ENCODE measurements at places on chromosomes 16 and 17.
A peak's percentile ranks its signal among the peaks of the same experiment; 100 is the strongest.

- DNase-seq, result no peak
Observed at GRCh38 chr17:77503293-77503655, 362.5 kb downstream of the SEC14L1 start.

DNA sequence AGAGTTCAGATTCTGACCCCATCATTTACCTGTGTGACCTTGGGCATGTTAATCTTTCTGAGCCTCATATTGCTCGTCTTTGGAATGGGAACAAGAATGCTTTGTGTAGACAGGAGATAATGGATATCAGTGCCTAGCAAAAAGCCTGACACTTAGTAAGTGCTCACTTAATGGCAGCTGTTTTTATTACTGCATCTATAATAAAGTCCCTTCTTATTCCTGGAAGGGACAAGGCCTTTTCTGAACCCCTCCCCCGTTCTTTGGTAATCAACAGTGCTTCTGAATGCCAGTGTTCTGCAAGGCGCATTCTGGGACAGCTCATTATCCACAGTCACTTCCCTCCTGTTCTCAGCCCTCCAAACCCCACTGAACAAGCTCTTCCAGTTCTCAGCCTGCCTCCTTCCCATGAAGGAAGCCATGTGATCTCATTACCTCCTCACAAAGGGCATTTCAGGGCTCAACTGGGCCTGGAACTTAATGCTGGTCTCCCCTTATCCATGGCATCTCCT is 25.1 kb upstream of the SUPT4H1 start:
- no peak for DNase-seq

DNA sequence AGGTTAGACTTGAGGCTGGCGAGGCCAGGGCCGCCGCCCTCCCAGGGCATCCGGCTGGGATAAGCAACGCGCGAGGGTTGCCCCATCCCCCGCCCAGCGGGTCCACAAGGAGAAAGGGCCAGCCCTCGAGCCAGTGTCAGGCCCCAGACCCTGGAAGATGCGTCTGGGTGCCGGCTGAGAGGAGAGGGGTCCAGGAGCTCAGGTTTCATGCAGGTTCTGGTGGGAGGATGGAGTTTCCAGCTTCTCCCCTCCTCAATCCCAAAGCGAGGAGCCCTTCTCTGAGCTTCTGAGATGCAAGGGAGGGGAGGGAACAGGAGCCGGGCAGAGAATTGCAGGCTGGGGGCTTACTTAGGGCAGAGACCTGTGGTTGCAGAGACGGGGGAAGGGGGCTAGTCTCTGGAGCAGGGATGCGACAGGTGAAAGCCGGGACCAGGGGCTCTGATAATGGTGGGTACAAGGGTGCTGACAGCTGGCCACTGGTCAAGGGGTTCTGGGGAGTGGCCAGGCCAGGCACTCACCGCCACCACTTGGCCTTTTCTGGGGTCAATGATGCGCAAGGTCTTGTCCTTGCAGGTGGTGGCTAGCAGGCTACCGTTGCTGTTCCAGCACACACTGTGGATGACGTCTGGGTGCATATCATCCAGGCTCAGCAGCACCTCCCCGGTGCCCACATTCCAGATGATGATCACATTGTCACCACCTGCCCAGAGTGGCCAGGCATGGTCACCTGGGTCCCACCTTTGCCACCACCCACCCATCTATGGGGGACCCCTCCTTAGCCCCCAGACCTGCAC is 4.2 kb downstream of the CORO6 start:
- DNase-seq, result no peak

DNA sequence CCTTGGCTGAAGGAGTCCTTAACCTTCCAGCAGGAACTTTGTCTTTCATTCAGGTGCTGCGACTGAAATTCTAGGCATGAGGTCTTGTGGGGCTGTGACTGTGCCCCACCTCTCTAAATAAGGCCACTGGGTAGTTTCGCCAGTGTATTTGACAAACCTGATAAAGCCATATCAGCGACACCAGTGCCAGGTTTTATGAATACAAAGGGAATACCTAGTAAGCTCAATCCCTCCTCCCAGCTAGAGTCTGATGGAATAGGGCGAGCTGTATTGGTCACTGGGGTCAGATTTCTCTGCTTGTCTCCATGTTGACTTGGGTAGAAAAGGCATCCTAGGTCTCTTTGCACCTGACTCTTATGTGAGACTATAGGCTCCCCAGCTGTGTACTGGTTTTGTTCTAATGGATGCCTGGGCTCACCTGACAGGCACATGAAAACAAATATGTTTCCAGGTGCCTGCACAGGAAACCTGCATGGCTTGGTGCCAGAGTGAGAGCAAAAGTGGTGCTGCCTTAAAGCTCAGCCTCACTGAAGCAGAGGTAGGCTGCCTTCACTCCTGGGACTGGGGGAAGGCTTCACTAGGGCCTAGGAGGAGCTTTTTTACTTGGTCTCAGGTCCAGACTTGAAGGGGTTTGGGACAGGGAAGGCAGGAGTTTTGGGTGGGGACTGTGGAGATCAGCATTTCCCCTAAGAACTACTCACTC is 8.3 kb downstream of the SLC7A6 start:
- no peak for DNase-seq

- DNase-seq, result no peak
Observed at GRCh38 chr16:89981414-89981813, 32.9 kb downstream of the DEF8 start.

DNA sequence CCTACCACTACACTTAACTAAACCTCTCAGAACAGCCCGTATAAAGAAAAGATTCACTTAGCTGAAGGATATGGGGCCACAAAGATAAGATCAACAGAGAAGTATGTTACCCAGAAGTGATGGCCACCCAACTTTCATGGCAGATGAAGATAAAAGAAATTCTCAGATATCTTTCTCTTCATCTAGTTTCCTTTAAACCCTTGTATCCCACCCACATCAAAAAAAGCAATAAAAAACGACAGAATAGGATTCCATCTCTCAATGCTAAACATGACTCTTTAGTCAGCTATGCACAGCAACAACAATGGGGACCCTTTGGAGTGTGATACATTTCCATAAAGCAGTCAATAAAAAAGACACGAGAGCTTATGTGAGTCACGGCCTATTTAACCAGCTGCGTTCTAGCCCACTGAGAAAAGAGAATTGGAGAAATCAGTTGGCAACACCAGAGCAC is 86.6 kb downstream of the SNX11 start:
- peak; percentile 96 for DNase-seq

- peak; percentile 60 for DNase-seq
Observed at GRCh38 chr17:63126607-63127006, 160.6 kb downstream of the TANC2 start.

GRCh38 chr17:26818736-26819135 is 475.2 kb upstream of the WSB1 start:
- DNase-seq, result no peak

DNA sequence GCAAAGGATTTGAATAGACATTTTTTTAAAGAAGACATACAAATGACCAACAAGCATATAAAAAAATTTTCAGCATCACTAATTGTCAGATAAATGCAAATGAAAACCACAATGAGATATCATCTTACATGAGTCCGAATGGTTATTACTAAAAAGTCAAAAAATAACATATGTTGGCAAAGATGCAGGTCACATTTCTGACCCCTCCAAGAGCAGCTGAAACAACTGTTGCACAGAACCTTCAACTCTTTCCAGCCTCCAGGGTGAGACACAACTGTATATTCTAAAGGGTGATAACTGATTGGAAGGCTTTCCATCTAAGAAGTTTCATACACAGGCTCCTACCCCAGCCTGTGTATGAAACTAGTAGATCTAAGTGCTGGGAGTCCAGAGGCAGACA is 51.9 kb downstream of the SLFN5 start:
- no peak for DNase-seq

GRCh38 chr16:66585481-66586239 is 6.4 kb downstream of the CMTM2 start:
- no peak for DNase-seq

- no peak for DNase-seq
Observed at GRCh38 chr17:34822007-34822739, 139.1 kb downstream of the CCT6B start.

GRCh38 chr17:45848868-45849535 is 4.3 kb downstream of the SPPL2C start:
- DNase-seq, result no peak

DNA sequence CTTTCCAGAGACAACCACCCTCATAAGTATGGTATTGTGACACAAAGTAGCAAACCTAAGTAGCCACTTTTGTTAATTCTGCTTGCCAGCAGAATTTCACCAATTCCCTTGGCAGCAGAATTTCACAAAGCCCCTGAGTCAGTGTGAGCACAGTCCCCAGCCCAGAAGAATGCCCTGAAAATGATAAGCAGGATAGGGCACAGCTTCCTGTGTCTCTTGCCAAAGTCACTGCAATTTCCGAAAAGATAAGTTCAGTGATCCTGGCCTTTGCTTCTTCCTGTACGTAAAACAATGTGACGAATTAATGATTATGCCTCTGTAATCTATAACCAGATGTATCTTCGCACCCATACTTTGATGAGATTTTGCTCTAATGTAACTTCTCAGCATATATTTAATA is 16.0 kb upstream of the WIPF2 start:
- no peak for DNase-seq

DNA sequence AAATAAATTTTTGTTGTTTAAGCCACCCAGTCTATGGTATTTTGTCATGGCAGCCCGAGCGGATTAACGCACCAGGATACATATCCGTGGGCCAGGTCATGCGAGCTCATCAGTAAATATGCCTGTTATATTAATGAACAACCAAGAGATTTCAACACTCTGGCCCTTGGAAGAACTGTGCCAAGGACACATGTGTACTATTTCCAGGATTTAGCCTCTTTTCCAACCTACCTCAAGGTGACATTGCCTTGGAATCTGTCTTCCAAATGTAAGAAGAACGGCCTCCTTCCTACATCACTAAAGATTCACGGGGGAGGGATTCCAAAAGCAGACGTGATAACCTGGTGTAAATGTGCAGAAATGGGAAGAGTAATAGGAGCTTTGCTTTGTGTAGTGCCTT is 72.8 kb upstream of the DYNLRB2 start:
- no peak for DNase-seq

DNA sequence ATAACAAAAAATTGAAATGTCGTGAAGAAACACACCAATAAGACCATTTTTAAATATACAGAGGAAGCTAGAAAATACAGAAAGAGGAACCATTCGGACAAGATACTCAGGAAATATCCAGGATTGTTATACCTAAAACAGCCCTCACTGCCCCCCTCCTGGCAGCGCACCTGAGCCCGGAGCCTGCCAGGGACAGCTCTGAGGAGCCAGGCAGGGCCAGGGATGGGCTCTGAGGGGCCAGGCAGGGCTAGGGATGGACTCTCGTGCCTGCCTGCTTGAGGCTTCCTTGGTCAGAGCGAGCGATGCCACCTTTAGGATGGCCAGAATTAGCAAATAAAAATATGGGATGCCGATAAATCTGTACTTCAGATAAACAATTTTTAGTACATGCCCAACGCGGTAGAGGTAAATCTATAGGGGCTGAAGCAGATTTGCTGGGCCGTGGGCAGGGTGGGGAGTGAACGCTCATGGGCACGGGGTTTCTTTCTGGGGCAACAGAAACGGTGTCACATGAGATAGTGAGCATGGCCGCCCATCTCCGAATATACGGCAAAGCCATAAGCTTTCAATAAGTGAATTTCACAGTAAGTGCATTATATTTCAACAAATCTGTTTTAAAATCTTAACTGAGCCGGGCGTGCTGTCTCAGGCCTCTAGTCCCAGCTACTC is 18.2 kb upstream of the CSNK1D start:
- no peak for DNase-seq

DNA sequence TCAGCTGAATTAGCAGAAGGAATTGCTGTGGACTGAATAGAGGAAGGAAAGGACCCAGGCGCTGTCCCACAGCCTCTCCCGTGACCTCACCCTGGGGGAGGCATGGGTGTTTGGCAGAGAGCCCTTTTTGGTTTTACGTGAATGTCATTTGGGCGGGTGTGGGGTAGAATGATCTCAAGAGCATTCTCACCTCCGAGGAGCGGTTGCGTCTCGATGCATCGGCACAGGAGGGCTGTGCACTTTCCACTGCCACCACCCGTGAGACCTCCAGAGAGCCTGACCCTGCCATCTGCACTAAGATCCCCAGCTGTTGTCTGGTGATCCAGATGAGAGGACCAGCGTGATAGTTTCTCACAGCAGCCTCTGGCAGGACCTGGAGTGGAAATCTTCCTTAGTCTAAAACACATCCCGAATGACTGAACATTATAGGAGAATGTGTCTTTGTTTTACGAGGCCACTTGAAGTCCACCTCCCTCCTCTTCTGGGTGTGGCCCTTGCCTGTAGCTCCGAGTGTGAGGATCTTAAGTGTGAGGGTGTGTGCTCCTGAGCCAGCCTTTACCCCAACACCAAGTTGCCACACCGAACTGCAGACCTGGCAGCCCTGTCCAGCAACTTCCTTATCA is 29.3 kb downstream of the FOXK2 start:
- no peak for DNase-seq

DNA sequence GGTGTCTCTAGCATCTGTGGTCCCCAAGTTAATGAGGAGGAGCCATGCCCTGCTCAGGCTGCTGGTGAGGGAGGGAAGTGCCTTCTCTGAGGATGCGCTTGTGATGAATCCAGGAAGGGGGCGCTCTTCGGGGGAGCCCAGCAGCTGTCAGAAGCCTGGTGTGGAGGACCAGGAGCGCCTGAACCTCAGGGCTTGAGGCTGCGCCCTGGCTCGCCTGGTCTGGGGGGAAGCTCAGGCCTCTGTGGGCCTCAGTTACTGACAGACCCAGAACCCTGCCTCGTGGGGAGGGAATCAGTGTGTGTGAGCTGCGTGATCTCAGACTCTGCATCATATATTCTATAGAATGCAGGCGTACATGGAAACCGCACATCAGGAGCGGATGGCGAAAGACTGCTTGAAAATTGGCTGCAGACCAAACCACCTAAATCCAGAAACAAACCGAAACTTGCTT is 126.1 kb downstream of the SEC14L1 start:
- peak; percentile 45 for DNase-seq

DNA sequence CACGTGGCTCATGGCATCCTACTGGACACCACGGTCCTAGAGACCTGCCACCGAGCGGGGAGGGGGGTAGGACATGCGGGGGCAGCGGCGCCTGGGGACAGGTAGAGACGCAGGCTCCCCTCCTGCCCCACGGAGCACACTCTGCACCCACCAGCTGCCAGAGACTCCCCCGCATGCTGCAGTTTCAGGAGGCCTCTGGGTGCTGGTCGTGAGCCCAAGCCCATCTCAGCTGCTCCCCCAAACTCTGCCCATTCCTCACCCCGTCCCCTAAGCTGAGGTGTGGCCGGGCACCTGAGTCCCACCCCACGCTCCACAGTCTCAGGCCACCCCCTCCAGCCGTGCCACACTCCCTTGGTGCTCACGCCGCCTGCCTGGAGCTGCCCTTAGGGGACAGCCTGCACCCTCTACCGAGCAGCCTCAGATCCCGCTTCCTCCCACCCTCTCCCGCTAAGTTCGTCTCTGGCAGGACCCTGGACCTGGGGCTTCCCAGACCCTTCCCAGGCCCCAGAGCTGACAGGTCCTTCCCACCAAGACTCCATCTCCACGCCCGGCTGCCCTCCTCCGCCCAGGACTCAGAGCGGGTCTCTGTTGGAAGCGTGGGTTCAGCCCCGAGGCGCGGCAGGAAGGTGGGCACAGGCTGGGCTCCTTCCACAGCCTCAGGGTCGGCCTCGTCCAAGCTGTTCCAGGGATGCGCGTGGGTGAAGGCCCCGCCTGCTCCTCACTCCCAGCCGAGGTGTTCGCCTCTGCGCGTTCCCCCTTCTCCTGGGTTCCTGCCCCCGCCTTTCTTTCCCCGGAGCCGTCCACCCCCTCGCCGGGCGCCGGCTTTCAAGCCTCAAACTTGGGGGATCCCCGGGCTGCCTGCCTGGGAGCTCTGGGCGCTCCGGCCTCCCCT is 1.3 kb downstream of the RAB40B start:
- no peak for DNase-seq

- DNase-seq, result peak; percentile 95
Observed at GRCh38 chr17:62968445-62968923, 2.4 kb downstream of the TANC2 start.

Measured in ELR (cell line).